SK-N-DZ (cell line): ENCODE measurements at places on chromosomes 11 and 22.

DNA sequence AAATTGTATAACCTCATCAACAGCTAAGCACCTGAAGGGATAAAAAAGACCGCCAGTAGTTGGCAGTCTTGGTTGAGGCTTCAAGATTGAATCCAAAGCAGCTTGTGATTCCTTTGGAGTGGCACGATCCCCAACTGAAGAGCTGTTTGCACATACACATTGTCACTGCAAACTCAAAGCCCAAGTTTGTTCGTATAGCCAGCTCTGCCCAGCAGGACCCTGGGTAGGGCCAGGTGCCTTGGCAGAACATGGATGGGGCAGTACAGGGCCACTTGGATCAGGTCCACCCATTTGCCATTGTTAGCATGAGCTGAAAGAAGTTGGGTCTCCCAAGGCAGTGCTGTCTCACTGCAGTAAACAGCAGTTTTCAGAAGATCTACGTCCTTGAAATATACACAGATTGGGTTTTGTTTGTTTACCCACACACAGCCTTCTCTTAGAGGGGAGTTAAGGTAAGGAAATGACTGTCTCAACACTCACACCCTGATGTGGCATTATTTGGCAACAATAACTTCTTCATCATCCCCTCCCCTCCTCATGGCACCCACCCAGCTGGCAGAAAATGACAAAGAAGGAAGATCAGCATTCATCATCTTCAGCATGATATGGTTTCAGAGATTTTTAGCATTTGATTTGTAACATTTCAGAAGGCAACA is 132.9 kb downstream of the COMMD9 start:
- no peak for DNase-seq

GRCh38 chr11:74311352-74311926 is at the start of gene P4HA3:
P4HA3 (minus strand) TSS chr11:74311640; CDS start chr11:74311611, 29 bp downstream.
- DNase-seq, result peak; percentile 29

DNA sequence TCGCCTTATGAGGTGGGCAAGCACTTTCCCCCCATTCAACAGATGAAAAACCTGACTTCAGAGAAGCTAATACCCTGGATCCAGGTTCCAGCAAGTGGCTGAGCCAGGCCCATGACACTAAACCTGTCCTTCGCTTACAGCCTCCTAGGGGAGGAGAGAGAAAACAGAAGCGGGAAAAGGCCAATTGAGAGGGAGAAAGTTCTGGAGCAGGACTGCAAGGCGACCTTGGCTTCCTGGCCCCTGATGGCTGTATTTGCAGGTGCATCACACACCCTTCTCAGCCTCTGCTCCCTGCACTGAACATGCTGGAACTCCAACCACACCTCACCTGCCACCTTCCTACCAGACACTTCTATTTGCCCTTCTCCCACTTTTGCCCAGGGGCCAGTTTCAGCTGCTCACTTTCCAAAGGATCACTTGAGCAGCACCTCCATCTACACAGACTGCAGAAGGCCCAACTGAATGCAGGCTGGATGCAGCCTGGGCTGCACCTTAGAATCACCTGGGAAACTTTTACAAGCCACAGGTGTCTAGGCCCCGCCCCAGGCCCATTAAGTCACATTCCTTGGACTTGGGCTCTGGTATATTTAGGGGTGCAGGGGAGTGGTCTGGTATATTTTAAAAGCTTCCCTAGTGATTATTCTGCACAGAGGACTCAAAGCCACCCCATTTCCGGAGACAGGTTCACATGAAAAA is 14.3 kb upstream of the ADA2 start:
- DNase-seq, result no peak

DNA sequence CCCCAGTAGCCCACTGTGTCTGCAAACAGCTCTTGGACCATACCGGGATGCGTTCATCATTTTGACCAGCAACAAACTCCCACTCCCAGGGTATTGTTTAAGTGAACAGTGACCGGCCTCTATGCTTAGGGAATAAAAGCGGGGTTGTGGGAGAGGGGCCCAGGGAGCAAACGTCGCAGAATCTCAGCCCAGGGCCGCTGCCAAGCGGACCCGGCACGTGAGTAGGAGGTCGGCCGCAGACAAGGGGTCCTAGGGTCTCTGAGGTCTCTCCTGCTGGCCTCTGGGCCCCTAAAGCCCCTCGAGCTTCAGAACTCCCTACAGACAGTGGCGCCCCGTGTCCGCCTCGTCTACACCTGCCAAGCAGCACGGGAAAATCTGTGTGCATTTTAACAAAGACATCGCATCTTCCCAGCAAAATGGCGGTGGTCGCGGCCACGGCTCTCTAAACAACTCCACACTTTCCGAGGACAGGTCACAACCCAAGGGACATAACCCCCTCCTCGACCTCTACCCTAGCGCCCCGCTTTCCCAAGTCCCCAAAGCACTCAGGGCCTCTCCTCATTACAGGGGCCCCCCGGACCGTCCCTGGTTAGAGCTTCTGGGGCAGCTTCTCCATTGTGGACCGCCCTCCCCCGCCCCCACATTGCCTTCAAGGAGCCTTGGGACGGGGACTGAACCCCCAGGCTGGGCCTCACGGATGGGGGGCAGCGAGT is 3.9 kb upstream of the GCAT start:
- peak; percentile 57 for DNase-seq

- no peak for DNase-seq
Observed at GRCh38 chr11:1918436-1919315, 827 bp upstream of the TNNT3 start.
